Left ventricle myocardium inferior (tissue), 1 donor: ENCODE measurements at places on chromosomes 16 and 17. TPM values are rescaled to one million over a fixed set of nuclear protein-coding genes. Genes with fewer than 3 reads are reported as not detected.

DNA sequence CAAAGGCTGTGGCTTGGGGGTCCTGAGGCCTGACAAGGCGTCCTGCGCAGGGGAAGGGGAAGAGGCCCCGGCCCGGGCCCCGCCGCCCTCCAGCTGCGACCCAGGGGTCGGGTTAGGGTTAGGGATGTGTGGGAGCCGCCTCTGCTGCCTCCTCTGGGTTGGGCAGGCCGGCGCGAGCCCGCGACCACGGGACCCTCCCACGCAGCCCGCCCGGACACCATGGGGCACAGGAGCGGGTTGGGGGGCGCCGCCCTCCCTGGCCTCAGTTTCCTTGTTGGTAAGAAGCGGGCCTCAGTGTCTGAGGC is 386 bp downstream of the CIAO3 start:
- no peak for DNase-seq

Gene MIS12
- 10.1 TPM for total RNA-seq

DNA sequence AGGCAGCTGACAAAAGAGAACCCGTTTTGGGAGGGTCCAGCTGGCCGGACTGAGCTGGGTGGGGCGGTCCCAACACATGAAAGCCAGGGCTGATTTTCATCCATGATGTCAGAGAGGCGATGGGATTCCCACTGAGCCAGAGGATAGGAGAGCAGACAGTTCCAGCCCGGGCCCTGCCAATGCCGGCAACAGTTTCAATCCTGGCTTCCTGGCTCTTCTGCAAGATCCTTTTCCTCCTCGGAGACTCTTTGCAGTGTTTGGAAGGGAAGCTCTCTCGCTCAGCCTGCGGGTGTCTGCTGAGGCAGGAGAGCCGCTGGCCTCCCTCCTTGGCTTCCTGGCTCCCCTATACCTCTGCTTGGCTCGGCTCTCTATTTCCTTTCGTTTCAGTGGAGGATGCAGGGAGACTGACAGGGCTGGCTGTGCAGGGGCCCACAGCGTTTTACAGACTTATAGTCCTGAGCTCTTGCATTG is 145.5 kb upstream of the SOX9 start:
- peak; percentile 73 for DNase-seq

GRCh38 chr16:2467528-2468232 is 3.4 kb upstream of the NTN3 start:
- peak; percentile 80 for DNase-seq

GRCh38 chr16:5851393-5851982 is 753.9 kb upstream of the EEF2KMT start:
- DNase-seq = no peak

Gene CCL7
- not detected for total RNA-seq
